ENCODE measurements at places on chromosomes 11 and 22.

- DNase-seq = no peak
These were observed 358.4 kb downstream of the BUD13 start for GRCh38 chr11:116414357-116414880.

GRCh38 chr11:3056296-3057068 is 741 bp downstream of the CARS1 start:
- DNase-seq = no peak

GRCh38 chr22:30582788-30583545 is 8.5 kb upstream of the GAL3ST1 start:
- DNase-seq = no peak

GRCh38 chr11:76795290-76795935 is 12.3 kb downstream of the TSKU start:
- DNase-seq = no peak

- no peak for DNase-seq
These were observed 31.0 kb downstream of the CECR2 start for GRCh38 chr22:17400305-17400704.

GRCh38 chr22:20857838-20858614 is 585 bp downstream of the PI4KA start:
- DNase-seq = no peak

DNA sequence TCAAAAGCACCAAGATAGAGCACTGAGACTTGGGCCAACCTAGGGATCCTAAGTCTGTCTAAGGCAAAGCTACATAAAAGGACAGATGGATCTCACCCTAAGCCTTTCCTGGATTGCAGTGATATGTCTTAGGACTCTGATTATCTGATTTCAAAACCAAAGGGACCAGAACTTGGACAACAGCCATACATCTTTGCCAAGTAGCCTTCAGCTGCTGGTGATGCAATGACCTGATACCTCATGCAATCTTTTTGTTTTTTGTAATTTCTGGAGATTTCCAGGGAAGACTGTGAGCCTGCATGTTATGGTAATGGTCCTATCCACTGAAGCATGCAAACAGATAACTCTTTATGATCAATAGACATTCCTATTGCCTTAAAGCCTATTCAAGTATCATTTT is 230.4 kb upstream of the MTNR1B start:
- peak; percentile 7 for DNase-seq

DNA sequence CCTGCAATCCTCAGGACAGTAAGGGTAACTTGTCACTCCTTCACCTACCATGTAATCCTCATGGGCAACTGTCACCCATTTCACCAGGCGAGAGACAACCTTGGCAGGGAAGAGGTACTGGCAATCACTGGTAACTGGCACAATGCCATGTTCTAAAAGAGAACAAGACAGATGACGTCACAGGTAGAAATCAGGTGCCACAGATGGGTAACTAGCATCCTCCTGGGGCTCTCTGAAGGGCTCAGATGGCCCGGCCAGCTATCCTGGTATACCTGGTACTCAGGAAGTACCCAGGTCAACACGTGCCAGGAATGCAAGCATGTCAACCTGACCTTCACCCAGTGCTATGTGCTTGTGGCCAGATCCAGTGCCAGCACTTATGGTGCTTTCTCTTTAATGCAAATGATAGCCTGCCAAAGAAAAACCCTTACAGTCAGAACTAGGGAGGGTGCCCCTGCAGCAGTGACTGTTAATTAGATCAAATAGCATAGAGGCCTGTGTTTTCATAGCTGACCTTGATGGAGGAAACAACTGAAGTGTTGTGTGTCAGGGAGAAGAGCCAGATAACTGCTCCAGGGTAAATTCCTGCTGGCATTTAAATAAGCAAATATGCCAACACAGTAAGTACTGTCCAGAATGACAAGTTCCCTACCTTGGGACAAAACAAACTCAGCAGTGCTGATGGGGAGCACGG is 36.2 kb downstream of the THOC5 start:
- no peak for DNase-seq

DNA sequence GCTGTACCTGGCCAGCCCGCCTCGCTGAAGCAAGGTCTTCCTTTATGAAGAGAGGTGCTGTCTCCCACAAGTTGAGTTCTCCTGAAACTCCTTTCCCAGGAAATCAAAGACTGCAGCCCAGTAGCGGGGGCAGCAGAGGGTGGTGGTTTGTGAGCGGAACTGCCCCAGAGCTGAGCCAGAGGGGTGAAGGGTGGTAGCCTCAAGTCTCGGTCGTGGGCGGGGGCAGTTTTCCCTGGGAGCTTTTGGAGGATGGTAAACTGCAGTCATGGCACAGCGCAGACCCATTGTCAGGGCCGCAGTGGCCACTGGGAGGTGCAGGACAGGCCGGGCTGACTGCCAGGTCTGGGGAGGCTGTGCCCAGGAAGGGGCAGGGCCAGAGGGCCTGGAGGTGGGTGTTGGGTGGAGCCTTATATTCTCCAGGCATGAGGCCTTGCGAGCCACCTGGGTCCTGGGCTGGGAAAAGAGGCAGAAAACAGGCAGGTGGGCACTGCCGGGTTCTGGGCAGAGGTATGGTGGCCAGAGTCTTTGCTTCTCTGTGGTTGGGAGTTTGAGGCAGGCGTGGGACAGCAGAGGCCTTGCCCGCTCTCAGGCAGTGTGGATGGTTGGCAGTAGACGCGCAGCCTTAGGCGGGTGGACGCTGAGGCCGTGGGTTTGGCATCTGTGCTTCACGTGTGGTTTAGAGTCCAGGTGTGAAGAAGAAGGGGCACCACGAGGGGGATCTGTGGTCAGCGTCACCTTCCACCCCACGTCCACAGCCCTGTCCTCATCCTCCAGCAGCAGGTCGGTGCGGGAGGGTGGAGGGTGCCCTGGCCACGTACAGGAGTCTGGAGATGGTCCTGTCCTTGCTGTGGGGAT is 1176.4 kb downstream of the BRD1 start:
- no peak for DNase-seq

- DNase-seq = peak; percentile 88
These were observed 2.2 kb downstream of the TNKS1BP1 start for GRCh38 chr11:57322256-57323166.

Data from AG04449 (cell line).